Natural killer cell treated with Interleukin-12 subunit alpha and Interleukin-12 subunit beta and Interleukin-15 and Interleukin-18, amount 100 ng/mL, for 72 hours (primary cell): ENCODE measurements at places on chromosomes 4 and X. TPM values are rescaled to one million over a fixed set of nuclear protein-coding genes. Genes with fewer than 3 reads are reported as not detected.
A peak's percentile ranks its signal among the peaks of the same experiment; 100 is the strongest.

The SYNPO2 gene
- 0.17 TPM for total RNA-seq

The RPS6KA6 gene
- total RNA-seq, result not detected

The ASB11 gene
- total RNA-seq, result not detected

The SLITRK2 gene
- not detected for total RNA-seq

The PNCK gene
- total RNA-seq, result not detected

The TBC1D8B gene
- total RNA-seq, result 0.31 TPM

The MSX1 gene
- not detected for total RNA-seq

The F9 gene
- total RNA-seq, result not detected

The GUCY1B1 gene
- 0.33 TPM for total RNA-seq

DNA sequence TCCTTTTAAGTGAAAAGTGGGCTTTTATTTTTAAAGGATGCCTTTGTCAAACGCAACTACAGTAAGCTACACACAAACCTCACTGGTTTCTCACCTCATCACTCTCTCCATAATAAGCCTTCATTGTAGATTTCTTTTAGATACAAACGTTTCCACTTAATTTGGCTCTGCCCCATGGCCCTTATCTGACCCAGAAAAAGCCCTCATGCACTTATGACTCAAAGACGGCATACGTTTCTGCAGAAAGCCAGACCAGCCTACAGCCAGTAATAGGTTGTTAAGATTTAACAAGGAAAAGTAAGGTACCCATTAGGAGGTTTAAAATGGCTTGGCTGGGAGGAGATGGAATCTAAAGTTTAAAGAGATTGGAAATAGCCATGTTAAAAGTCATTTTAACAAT lies 914.6 kb upstream of the INTU start:
- no peaks in the 10 kb centered on the region for H3K36me3 ChIP-seq
- no peak overlapping the region for H3K4me3 ChIP-seq
- no peaks in the 10 kb centered on the region for H3K27me3 ChIP-seq
- H3K27ac ChIP-seq, result no peak overlapping the region
- H3K4me1 ChIP-seq, result no peaks in the 10 kb centered on the region

GRCh38 chr4:155543126-155543765 lies 123.4 kb upstream of the GUCY1A1 start:
- H3K4me3 ChIP-seq, result no peak overlapping the region
- no peaks in the 10 kb centered on the region for H3K27me3 ChIP-seq
- no peaks in the 10 kb centered on the region for H3K4me1 ChIP-seq
- no peak overlapping the region for H3K27ac ChIP-seq
- H3K36me3 ChIP-seq, result no peaks in the 10 kb centered on the region
- no peak for DNase-seq

DNA sequence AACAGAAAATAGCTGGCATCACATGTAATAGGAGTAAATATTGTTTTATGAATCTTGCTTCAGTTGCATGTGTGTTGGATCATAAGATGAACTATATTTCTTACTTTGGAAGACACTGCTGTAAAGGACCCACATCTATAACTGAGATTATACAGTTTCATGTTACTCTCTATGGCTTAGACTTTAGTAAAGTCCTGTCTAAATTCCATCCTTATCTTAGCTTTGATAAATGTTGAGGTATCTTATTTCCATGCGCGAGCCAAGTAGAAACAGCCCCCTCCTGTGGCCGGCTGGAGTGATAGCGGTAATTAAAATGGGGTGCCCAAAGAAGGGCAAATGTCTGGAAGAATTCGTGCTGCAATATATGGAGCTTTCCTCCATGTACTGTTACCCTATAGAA lies 43.0 kb downstream of the CCDC158 start:
- peak; percentile 60 for DNase-seq
- H3K27me3 ChIP-seq, result no peaks in the 10 kb centered on the region
- H3K4me1 ChIP-seq, result no peaks in the 10 kb centered on the region

GRCh38 chr4:16365036-16365569 lies 138.8 kb upstream of the TAPT1 start:
- no peak overlapping the region for H3K4me3 ChIP-seq
- H3K27me3 ChIP-seq, result peaks cover 2% of the 10 kb centered on the region
- no peak for DNase-seq
- no peaks in the 10 kb centered on the region for H3K36me3 ChIP-seq
- H3K27ac ChIP-seq, result no peak overlapping the region

DNA sequence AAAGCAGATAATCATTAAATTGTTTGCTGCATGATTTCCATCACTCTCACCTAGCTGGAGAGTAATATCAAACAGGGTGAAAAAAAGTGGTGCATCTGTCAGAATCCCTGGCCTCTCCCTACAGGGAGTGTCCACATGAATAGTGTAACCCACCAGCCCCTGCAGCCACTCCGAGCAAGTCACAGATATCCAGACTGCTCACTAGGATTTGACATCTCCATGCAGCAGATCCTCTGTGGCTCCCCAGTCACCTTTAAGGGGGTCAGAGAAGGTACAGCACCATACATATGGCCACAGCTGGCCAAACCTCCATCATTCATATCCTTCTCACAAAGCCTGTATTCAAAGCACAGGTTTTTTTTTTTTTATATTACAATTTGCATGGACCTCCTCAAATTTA lies 536.3 kb downstream of the INPP4B start:
- H3K4me1 ChIP-seq, result no peaks in the 10 kb centered on the region
- H3K27ac ChIP-seq, result no peak overlapping the region
- H3K4me3 ChIP-seq, result no peak overlapping the region
- DNase-seq, result no peak
- H3K36me3 ChIP-seq, result no peaks in the 10 kb centered on the region

- DNase-seq, result no peak
- peaks cover 7% of the 10 kb centered on the region for H3K27me3 ChIP-seq
- no peak overlapping the region for H3K27ac ChIP-seq
- no peaks in the 10 kb centered on the region for H3K4me1 ChIP-seq
Observed at GRCh38 chrX:115344885-115345614, 55.5 kb downstream of the LUZP4 start.

GRCh38 chrX:103678199-103678993 lies 8.1 kb downstream of the MORF4L2 start:
- H3K27me3 ChIP-seq, result peaks cover 6% of the 10 kb centered on the region
- no peak overlapping the region for H3K27ac ChIP-seq
- no peak for DNase-seq
- no peaks in the 10 kb centered on the region for H3K4me1 ChIP-seq
- H3K36me3 ChIP-seq, result peaks cover 21% of the 10 kb centered on the region
- no peak overlapping the region for H3K4me3 ChIP-seq

DNA sequence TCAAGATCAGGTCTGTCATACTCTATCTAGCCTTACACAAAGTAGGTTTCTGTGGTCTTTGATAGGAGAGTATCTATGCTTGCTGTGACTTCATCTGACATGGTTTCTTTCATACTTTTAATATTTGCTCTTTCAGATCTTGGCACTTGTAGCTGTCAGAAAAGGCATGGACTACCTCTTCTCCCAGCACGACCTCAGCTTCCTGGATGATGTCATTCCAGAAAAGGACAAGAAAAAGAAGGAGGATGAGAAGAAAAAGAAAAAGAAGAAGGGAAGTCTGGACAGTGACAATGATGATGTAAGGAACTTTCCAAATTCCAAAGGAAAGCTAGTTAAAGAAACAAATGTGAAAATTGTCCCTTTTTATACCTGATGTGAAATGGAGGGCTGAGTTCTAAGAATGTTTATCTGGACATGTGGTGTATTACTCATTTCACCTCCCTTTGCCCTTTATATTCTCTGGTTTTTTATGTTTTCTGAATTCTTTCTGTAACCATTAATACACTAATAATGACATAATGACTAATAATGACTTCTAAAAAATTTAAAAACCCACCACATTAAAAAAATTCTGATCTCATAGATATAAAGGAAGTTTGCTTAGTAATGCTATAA lies 221.2 kb downstream of the SLC4A4 start:
- H3K36me3 ChIP-seq, result peaks cover 4% of the 10 kb centered on the region
- H3K4me1 ChIP-seq, result no peaks in the 10 kb centered on the region
- H3K27ac ChIP-seq, result no peak overlapping the region
- H3K4me3 ChIP-seq, result no peak overlapping the region
- no peaks in the 10 kb centered on the region for H3K27me3 ChIP-seq

- peaks cover 10% of the 10 kb centered on the region for H3K27me3 ChIP-seq
- H3K4me3 ChIP-seq, result no peak overlapping the region
- H3K36me3 ChIP-seq, result no peaks in the 10 kb centered on the region
- no peak for DNase-seq
- H3K4me1 ChIP-seq, result no peaks in the 10 kb centered on the region
Observed at GRCh38 chrX:69034451-69034850, 130.8 kb downstream of the PJA1 start.

DNA sequence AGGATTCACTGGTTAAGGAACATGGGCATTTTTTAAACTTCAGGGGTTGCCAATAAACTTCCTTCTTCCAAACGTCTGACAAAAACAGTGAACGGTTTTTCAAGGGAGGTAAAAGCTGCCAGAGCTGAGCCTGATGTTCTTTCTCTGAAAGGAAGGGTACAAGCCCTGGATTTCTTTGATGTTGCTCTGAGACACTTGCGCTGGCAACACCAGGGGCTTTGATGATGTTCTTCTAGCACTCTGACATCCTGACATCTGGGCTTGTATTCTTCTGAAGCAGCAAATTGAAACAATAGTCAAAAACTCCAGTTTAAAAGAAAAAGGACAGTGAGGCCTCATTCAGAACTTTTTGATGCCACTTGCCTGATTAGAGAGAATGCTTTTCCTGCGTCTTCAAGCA lies 11.8 kb downstream of the FTHL17 start:
- no peaks in the 10 kb centered on the region for H3K4me1 ChIP-seq
- H3K27me3 ChIP-seq, result no peaks in the 10 kb centered on the region
- H3K27ac ChIP-seq, result no peak overlapping the region
- H3K36me3 ChIP-seq, result peaks cover 4% of the 10 kb centered on the region

- H3K4me3 ChIP-seq, result no peak overlapping the region
- H3K36me3 ChIP-seq, result no peaks in the 10 kb centered on the region
- H3K27ac ChIP-seq, result no peak overlapping the region
- no peaks in the 10 kb centered on the region for H3K27me3 ChIP-seq
Observed at GRCh38 chrX:12447448-12448064, 309.3 kb downstream of the FRMPD4 start.

GRCh38 chrX:15418707-15419181 lies 34.5 kb upstream of the VEGFD start:
- no peak overlapping the region for H3K4me3 ChIP-seq
- no peak for DNase-seq
- H3K4me1 ChIP-seq, result no peaks in the 10 kb centered on the region
- no peak overlapping the region for H3K27ac ChIP-seq
- H3K27me3 ChIP-seq, result peaks cover 15% of the 10 kb centered on the region

GRCh38 chr4:102869569-102870197 lies 891 bp downstream of the CISD2 start:
- DNase-seq, result no peak
- H3K36me3 ChIP-seq, result peaks cover under 1% of the 10 kb centered on the region
- peaks cover 25% of the 10 kb centered on the region for H3K4me1 ChIP-seq
- H3K4me3 ChIP-seq, result peak overlapping the region; percentile 94
- H3K27me3 ChIP-seq, result no peaks in the 10 kb centered on the region

DNA sequence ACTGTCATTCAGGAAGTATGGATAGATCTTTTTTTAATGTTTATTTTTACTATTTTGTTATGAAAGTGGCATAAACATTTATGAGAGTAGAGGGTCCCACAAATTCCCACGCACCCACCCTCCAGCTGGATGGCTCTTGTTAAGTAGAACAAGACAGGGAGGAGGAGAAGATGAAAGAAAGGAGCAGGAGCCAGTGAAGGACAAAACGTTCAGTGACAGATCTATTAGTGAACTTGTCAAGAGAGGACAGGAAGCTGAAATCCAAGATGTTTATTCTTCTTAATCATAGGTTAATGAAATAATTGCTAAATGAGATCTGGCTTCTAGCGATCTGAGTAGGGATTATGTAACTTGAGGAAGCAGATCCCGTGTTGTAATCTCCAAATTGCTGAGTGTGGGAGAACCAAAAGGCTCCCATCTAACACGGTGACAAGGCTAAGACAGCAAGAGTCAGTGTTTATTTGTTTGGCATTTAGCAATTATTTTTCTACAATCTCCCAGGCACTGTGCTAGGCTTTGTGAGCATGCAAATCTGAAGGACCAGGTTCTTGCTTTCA lies 162.5 kb downstream of the SHROOM3 start:
- H3K4me1 ChIP-seq, result no peaks in the 10 kb centered on the region
- H3K36me3 ChIP-seq, result no peaks in the 10 kb centered on the region
- H3K27me3 ChIP-seq, result peaks cover 13% of the 10 kb centered on the region
- DNase-seq, result no peak

DNA sequence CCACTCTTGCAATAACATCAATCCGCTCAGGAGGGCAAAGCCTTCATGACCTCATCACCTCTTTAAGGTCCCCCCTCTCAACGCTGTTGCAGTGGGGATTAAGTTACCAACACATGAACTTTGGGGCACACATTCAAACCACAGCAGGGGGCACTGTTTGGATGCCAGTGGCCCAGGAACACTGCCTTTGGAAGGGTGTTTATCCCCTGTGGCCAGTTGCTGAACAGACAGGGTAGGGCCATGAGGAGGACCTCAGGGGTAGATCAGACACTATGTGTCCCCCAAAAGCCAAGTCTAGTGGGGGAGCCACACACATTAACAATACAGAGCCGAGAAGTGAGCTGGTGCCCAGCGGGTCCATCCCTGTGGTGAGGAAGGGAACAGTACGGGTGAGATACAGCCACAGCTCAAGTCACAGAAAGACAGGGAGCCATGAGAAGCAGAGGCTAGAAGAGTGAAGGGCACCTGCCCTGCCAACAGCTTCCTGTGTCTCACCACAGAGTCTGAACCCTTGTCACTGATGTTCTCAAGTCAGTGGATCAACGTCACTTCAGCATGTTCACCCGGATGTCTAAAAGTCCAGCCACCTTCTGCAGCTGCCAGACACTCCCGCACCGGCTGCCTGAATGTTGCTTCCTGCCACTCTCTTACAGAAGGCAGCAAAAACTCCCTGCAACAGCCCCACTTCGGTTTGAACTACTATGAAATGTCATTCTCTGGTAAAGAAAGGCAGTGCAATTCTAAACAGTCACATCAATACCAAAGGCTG lies 19.9 kb upstream of the MXD4 start:
- H3K36me3 ChIP-seq, result no peaks in the 10 kb centered on the region
- H3K4me1 ChIP-seq, result peaks cover 36% of the 10 kb centered on the region
- DNase-seq, result peak; percentile 87
- H3K27ac ChIP-seq, result peak overlapping the region; percentile 94
- H3K27me3 ChIP-seq, result no peaks in the 10 kb centered on the region

DNA sequence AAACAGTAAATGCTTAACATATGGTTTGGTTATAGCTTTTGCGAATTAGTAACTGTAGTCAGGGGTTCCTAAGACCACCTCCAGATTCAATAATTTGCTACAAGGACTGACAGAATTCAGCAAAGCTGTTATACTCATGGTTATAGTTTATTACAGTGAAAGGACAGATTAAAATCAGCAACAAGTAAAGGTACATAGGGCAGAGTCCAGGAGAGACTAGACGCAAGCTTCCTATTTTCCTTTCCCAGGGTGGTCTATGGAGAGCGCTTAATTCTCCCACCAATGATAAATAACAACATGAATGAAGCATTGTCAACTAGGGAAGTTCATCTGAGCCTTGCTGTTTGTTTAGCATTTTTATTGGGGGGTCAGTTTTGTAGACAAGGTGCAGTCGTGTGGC lies 5.9 kb downstream of the NSUN7 start:
- DNase-seq, result no peak
- no peak overlapping the region for H3K27ac ChIP-seq
- H3K4me3 ChIP-seq, result no peak overlapping the region

- H3K27ac ChIP-seq, result no peak overlapping the region
- no peaks in the 10 kb centered on the region for H3K36me3 ChIP-seq
- H3K27me3 ChIP-seq, result peaks cover 7% of the 10 kb centered on the region
- peaks cover 11% of the 10 kb centered on the region for H3K4me1 ChIP-seq
- no peak for DNase-seq
Observed at GRCh38 chr4:55338486-55338885, 7.6 kb upstream of the SRD5A3 start.

GRCh38 chr4:15906020-15906443 lies 32.5 kb downstream of the FGFBP1 start:
- peaks cover 21% of the 10 kb centered on the region for H3K27me3 ChIP-seq
- no peak for DNase-seq
- peaks cover 13% of the 10 kb centered on the region for H3K36me3 ChIP-seq
